IPS DF 6.9 (cell line): ENCODE measurements at places on chromosomes 3 and 15.

GRCh38 chr3:195863121-195864061, 45.0 kb downstream of the TNK2 start:
- no peak for DNase-seq

DNA sequence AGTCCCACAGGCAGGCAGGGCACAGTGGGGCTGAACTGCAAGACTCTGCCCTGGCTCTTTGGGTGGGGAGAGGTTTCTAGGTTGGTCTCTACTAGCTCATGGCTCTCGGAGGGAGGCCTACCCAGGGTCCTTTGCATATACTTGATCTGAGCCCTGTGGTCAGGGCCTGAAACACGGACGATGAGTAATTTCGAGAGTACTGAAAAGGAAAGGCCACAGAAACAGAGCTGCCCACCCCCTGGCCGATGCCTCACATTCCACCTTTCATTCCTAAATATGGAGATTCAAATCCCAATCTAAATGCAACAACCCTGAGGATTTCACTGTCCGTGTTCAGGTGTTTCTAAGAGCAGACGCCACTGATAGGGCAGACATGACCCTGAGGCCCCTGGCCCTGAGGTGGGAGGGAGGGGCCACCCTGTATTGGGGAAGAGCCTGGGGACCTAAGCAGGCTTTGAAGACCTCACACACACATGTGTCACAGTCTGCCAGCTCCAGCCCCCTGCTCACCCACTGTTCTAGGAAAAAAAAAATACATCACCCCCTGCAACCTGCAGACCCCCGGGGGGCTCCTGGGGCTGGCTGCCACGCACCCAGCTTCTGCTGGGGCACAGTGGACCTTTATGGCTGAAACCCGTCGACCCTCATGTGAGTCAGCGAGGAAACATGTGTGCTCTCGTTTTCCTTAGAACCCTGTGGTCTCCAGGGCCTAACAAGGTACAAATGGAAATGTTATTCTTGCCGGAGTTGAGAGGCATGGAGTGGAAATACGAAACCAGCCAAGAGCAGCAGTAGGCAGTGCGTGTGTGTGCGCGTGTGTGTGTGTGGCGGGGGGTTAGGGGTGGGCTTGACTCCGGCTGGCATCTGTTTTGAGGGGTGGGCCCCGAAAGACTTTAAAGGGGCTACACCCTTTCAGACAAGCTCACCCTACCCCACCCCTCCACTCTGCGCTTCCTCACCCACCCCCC, 112.7 kb downstream of the CHSY1 start:
- no peak for DNase-seq

- no peak for DNase-seq
These were observed 153.7 kb upstream of the TLE3 start for GRCh38 chr15:70251246-70251990.

GRCh38 chr15:69914040-69914439, 183.7 kb downstream of the TLE3 start:
- no peak for DNase-seq

- DNase-seq: no peak
These were observed 143.6 kb downstream of the NAALADL2 start for GRCh38 chr3:175002732-175003143.

DNA sequence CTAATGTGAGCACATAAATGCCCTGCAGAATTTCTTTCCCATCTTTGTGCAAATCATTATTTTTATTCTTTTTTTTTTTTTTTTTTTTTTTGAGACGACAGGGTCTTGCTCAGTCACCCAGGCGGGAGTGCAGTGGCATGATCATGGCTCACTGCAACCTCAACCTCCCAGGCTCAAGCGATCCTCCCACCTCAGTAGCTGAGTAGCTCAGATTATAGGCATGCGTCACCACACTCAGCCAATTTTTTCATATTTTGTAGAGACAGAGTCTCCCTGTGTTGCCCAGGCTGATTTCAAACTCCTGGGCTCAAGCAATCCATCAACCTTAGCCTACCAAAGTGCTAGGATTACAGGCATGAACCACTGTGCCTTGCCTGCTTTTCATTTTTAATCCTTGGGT, 22.9 kb downstream of the DAG1 start:
- no peak for DNase-seq

- DNase-seq: no peak
These were observed 69.5 kb upstream of the KCNAB1 start for GRCh38 chr3:156050918-156051317.

GRCh38 chr3:53809267-53809666, 37.0 kb downstream of the CHDH start:
- DNase-seq: no peak

DNA sequence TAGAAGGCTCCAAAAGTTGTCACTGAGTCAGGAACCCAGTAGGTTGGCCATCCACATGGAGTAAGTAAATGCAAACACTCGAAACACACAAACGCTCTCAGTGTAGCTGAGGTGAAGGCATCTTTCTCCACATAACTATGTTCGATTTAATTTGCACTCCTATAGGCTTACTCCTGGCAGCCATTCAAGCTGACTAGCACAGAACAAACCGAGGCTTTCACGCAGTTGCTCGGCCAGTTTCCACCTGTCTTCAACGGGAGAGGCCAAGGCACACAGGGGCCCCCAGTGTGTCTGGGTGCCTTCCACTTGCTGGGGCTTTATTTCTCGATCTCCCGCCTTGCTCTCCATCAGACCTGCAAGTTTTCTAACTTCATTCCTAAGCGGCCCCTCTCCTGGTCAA, 18.9 kb downstream of the RGMA start:
- DNase-seq: no peak
